Kasumi-1 (cell line): ENCODE measurements at places on chromosomes 7 and 10.

DNA sequence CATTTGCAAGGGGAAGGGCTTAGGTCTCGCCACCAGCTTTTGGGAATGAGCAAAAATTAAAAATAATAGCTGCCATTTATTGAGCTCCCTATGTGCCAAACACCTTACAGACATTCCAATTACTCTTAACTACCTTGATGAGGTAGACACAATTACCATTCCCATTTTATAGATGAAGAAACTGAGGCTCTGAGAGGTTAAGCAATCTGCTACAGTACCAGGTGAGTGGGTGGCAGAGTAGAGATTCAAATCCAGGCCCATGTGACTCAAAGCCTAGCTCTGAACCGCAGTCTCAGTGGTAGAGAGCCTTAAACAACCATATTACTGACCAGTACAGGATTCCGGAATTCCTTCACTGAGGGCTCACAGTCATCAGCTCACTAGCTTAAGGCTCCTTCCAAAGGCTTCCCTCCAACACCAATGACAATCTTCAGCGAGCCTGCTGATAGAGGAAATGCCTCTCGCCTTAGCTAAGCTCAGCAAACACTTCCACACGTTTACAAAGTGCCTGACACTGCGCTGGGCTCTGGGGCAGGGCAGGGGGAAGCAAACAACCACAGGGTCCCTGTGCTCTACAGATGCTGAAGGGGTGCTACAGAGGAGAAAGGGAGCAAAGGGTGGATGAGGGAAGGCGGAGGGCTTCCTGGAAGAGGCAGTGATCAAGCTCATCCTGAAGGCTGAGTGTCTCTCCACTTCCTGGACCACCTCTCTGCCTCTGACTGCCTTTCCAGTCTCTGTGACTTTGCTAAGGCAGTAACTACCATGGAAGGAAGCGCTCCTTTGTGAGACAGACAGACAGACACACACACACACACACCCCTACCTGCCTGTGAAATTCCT lies 7.4 kb downstream of the LRRC20 start:
- no peak for DNase-seq

- peak; percentile 94 for DNase-seq
Observed at GRCh38 chr10:132447446-132448247, 50.6 kb downstream of the PWWP2B start.

DNA sequence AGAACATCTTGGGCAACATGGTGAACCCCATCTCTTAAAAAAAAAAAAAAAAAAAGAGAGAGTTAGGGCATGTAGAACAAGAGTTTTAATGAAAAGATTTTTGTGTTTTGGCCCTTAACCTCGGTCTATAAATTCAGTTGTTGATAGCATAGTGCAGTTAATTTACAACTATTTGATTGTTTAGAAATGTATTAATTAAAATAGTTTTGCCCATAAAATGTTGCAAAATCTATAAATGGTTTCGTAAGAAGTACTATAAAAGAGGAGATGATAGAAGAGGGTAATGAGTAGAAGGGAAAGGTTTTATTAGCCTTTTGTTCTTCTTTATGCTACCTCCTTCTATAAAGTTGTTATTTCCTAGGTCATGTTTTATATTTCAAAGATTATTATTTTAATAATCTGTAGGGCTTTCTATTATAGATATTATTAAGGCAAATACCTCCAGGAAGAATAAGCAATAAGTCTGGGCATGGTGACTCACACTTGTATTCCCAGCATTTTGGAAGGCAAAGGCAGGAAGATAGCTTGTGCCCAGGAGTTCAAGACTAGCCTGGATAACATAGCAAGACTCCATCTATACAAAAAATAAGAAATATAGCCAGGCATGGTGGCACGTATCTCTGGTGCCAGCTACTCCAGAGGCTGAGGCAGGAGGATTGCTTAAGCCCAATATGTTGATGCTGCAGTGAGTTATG lies 73.3 kb downstream of the MCU start:
- no peak for DNase-seq

- DNase-seq = peak; percentile 32
Observed at GRCh38 chr7:28239823-28240204, 59.2 kb upstream of the JAZF1 start.

GRCh38 chr7:137625197-137625596 lies 221.6 kb downstream of the DGKI start:
- no peak for DNase-seq

DNA sequence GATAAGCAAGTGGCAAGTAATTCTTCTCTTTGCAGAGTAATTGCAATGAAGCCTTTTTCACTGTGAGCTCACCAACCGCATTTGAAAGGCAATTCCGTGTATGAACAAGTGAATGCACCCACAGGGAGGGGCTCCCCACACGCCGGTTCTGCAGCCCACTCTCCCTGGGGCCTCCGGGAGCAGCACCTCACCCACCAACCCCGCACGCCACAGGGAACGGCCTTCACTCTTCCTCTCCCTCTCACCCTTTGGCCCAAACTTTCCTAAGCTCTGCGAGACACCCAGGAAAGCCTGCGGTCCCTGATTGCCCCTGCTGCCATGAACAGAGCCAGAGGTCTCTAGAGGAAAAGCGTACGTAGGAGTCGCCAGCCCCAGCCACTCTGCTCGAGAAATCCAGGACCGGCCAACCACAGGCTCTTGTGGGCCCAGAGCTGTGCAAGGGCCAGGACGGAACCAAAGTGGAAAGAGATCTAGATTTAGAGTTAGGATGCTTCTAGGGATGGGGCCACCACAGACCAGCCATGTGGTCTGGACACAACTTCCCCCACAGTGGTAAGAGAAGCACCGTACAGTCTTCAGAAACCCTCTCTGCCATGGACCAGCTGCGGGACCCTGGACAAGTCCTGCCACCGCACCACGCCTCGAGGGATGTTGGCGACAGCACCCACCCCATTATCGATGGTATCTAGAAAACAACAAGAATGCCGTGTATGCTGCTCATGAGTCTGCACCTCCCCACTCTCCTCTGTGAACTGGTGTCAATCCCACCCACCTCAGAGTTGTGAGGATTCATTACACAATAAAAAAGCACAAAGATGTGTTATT lies 3.6 kb downstream of the WDR86 start:
- DNase-seq = no peak
